ENCODE measurements at places on chromosomes 13 and 19.

DNA sequence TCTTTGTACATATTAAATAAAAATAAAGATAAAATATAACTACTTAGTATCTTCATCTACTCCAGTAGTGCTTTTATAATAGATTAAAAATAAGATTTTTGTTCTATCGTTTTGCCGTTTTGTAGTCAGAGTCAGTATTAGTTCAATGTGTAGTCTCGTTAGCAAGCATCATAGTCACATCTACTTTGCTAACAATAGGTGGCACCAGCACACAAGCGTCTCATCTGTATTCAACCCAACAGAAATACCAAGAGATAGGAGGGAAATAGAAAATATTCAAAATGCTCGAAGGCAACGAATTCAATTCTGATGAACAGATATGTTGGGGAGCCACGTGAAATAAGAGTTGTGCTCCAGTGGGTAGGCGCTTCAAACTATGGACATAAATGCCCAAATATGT, 21.4 kb upstream of the MICU2 start:
- no peak for DNase-seq

DNA sequence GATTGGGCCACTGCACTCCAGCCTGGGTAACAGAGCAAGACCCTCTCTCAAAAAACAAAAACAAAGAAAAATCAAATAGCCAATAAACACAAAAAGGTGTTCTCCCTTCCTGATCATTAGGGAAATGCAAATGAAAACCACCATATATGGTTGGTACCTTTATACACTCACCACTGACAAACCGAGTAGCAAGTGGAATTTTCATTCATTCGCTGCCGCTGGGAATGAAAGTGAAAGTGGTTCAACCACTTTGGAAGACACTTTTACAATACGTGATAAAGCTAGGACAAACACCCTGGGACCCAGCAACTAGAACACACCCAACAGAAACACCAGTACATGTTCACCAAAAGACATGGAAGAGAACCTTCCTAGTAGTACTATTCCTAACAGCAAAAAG, 21.0 kb downstream of the GRIK5 start:
- no peak for DNase-seq

DNA sequence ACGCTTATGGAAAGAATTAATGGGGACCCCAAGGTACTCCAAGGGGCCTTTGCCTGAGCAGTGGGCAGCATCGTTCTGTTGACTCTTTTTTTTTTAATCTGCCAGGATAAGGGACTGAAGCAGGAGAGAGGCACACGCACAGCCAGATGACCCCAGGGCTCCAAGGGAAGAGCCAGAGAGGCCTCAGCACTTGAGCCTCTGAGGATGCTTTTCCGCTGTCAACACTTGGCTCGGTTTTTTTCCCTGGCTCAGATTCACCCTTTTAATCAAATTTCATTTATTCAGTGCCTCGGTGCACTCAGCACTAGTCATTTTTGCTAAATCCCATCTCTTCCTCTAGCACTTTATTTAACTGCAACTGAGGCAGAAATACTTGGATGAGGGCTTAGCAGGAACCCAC, 226.3 kb downstream of the FGF9 start:
- no peak for DNase-seq

GRCh38 chr13:45481688-45482087, 16.9 kb downstream of the COG3 start:
- DNase-seq = no peak

Measured in stimulated activated CD4-positive, alpha-beta T cell treated with anti-CD3 and anti-CD28 coated beads, Interleukin-4, amount 100 ng/mL, for 24 hours (primary cell).